ENCODE measurements at places on chromosomes 4 and X.
A peak's percentile ranks its signal among the peaks of the same experiment; 100 is the strongest.

DNA sequence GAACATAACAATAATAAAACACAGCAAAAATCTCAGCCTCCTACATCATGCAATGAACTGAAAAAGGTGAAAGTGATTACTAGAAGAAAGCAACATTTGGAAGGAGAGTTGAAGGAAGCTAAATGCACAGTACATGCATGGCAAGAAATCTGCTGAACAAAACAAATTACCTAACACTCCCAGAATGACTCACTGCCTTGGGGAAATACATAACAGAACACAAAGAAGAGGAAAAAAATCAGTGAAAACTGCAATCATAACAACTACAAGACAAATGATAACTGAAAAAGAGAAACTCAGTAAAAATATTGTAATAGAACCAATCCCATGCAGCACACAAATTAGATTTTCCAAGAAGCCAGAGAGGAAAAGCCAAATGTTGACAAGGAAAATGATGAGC is 1513.2 kb downstream of the ARAP2 start:
- no peak for DNase-seq

- no peak for DNase-seq
Observed at GRCh38 chr4:92522356-92522755, 218.6 kb downstream of the GRID2 start.

DNA sequence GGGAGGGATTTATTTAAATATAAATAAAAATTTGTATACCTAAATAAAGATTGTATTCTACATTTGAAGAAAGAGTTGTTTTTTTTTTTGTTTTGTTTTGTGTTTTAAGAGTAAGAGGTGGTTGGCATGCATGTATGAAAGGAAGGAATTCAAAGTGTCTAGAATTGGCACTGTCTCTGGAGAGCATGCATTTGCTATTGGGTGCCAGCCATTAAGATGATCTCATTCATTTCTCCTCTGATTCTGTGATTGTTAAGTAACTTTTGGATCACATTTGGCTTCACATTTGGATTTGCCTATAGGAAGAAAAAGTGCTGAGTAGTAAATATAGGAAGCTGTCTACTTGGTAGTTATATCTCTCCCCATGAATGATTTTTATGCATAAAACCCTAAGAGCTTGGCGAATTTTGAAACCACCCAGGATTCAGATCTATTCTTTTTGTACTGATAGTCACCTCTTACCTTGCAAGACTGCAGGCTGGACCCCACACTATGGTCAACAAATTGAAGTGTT is 7.8 kb upstream of the BOD1L1 start:
- DNase-seq: no peak

- DNase-seq: no peak
Observed at GRCh38 chrX:13366698-13367097, 46.8 kb upstream of the ATXN3L start.

DNA sequence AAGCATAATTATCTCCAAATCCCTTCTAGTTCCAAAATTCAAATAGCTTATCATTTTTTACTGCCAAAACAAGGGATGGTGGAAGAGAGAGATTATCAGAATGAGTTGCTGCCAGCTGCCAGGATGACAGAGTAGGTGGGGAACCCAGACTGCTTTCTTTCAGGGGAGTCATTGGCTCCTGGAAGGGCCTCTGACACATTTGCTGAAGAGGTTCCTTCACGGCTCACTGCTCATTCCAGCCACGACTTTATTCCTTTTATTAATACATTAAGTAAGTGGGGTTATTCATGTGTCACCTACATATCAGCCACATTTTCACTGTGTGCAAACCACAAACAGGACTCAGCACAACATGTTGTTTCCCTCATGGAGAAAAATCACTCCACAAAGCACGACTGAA is 12.7 kb upstream of the SMIM43 start:
- no peak for DNase-seq

DNA sequence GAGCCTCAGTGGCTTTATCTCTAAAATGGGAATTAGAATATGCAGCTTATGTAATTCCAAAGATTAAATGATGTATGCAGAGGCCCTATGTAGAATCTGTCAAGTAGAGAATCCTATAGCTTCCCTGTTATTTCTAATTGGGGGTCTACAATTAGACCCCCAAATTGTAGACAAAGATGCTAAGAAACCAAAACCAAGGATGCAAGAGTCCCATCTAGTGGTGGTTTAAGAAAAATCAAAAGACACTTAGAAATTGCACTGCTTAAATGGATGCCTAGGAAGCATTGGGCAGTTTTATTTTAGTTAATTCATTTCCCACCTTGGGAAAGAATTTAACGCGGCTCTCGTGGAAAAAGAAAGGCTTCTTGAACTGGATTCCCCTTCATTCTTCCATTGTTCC is 115.2 kb downstream of the GABRA2 start:
- DNase-seq: no peak

- DNase-seq: no peak
Observed at GRCh38 chr4:89897867-89898266, 3.2 kb downstream of the MMRN1 start.

- DNase-seq: no peak
Observed at GRCh38 chr4:70969076-70969475, 24.4 kb upstream of the DCK start.

DNA sequence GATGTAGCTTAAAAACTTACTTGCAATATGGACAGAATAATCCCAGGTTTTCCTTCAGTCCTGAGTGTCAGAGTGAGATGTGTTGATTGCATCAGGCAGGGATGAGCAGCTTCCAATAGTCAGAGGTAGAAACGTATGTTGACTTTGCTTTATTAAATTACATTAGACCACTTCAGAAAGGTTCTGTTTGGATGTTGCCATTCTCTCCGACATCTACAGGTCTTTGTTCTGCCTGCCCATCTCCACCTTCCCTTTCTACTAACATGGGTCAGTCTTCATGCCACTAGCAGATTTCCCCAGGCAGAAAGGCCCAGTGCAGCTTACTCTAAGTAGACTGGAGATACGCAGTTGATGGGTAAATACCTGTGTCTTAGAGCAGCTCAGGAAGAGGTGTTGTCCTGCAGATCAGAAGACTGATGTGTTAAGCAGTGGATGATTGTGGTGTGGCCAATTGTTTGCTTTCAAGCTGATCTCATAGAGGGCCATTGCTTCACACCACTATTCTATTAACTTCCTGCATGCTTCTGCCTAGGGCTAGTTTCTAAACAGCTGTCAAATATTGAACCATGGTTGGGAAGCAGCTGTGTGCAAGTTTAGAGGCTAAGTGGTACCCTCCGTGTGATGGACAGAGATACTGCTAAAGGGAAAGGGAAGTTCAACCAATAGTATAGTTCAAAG is 1.8 kb downstream of the FRMPD4 start:
- no peak for DNase-seq

GRCh38 chrX:17854069-17854468 is 7.0 kb downstream of the RAI2 start:
- DNase-seq: no peak

DNA sequence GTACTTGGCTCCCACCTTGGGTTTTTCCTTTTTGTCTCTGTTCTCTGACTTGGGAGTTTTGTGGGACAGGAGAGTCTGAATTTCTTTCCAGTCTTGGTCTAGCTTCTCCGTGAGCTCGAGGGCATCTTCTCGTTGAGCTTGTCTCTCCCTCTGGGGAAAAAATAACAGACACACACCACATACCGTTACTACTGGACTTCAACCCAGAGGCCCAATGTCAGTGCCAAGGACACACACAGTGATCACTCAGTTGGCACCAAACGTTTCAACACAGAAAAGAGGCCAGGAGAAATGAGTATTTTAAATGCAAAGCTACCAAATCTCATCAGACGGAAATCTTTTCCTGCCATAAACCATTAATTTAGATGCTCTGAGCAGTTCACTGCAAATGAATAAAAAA is 9.7 kb downstream of the NOP14 start:
- no peak for DNase-seq

GRCh38 chr4:65083076-65083475 is 587.2 kb downstream of the EPHA5 start:
- no peak for DNase-seq

GRCh38 chr4:85717351-85717750 is 242.4 kb downstream of the ARHGAP24 start:
- no peak for DNase-seq

DNA sequence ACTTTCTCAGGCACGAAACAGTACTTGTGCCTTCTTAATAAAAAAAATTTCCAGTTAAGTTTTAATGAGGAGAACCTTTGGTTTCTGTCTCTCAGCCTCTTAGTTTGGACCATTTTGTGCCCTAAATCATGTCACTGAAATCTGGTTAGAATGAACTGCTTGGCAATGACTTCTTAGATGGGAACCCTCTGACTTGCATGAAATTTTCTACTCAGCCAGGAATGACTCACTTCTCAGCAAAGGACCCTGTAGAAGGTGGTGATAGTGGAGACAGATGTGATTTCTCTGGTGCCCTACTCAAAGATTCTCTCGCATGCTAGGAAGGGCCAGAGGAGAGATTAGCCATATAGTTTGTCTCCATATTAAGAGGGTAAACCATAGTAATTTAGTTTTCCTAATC is 50.5 kb downstream of the RASL11B start:
- no peak for DNase-seq

- DNase-seq: no peak
Observed at GRCh38 chr4:123452616-123453015, 56.0 kb downstream of the SPRY1 start.

GRCh38 chrX:110060846-110061537 is 58.1 kb downstream of the TMEM164 start:
- no peak for DNase-seq

GRCh38 chr4:83171436-83172039 is 57.0 kb upstream of the PLAC8 start:
- DNase-seq: no peak

DNA sequence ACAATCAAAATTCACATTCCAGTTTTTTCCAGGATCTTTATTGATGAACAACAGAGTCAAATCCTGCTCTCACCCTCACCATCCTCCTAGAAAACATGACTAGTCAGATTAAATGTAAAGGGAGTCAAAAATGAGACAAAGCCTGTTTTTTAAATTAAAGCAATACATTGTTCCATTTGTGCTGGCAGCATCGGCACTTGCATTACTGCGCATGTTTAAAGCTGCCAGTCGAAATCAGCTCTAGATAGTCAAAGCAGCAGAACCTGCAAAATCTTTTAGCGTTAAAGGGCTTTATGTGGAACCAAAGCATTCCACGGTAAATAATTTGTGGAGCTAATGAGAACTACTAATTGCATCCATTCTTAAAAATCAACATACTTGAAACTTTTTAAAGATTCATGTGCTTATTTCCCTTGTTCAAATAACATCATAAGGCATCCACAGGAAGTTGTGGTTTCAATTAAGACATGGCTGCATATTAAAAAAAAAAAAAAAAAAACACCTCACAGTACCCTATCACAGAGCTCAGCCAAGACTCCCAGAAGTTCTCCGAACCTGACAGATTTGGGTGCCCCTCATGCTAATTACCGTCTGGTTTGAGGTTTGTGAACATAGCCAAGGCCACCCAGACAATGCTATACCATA is 82.2 kb downstream of the SH3KBP1 start:
- DNase-seq: no peak

DNA sequence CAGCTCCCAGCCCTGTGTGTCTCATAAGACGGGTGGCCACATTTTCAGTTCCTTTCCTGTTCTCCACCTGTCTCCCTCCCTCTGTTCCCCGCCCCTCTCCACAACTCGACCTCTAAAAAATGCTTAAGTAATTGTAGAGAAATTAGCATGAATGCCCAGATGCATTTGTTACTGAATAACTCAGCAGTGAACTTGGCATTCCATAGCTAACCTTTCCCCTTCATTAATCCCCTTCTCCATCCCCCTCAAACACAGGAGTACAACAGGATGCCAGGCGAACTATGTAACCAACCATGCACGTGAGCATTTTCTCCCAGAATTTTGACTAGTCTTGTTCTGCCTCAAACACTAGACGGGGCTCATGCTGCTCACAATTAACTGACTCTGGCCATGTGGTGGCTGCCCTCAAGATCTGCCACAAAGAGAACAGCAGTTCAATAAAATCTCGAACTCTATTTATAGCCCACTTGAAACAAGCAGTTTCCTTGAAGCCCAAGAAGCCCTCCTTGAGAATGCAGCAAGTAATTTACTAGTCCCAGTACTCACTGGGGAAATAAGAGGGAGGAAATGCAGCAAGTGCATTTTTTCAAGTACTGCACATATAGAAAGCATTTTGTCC is 351.2 kb downstream of the ARHGAP24 start:
- DNase-seq: peak; percentile 28

GRCh38 chr4:88570001-88570400 is 22.3 kb upstream of the HERC3 start:
- DNase-seq: no peak

- no peak for DNase-seq
Observed at GRCh38 chr4:108143515-108143914, 25.2 kb downstream of the LEF1 start.

- no peak for DNase-seq
Observed at GRCh38 chr4:48495941-48496340, 5.9 kb downstream of the ZAR1 start.

GRCh38 chr4:151917145-151917734 is 156.4 kb upstream of the GATB start:
- no peak for DNase-seq

- DNase-seq: no peak
Observed at GRCh38 chrX:26580021-26580420, 364.1 kb downstream of the MAGEB5 start.

- no peak for DNase-seq
Observed at GRCh38 chr4:47194036-47194737, 162.8 kb downstream of the GABRB1 start.

DNA sequence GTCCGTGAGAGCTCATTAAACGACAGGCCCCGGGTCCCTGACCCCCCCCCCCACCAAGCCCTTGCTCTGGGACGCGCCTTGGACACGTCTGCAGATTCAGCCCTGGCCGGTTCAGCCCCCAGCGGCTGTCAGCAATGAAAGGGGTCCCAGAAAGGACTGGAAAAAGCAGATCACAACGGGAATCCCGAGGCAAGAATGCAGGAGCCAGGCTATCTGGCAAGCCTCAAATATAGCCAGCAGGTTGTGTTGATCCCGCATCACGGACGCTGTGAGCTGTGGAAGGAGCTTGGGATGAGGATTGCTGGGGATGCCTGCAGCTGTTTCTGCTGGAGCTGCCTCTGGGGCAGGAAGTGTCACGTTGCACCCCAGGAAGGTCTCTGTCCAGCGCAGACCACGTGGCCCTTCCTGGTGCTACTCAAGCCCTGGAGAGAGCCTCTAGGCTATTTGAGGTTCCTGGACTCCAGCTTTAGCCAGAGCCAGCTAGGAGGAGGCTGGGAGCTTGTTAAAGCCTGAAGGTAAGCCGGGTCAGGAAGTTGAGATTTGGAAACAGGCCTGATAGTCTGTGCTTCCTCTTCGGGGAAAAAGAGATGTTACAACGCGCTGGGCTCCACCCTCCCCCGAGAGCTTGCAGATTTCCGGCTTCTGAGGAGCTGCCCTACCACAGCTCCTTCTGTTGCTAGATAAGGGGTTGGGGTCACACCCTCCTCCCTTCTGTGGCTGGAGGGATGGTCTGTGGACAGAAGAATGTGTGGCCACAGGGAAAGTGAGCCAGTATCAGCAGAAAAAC is 19.3 kb upstream of the CSF2RA start:
- DNase-seq: no peak

Measured in NCI-H187 (cell line).